ENCODE measurements at places on chromosomes 16 and 17.

- peak; percentile 94 for DNase-seq
Observed at GRCh38 chr17:16568541-16569357, at the start of gene ZNF287. TSS of gene ZNF287 (minus strand) at chr17:16569204. CDS start at chr17:16567731, 1,473 bp downstream.

GRCh38 chr16:66693149-66693548, 3.4 kb downstream of the CMTM4 start:
- DNase-seq = no peak

GRCh38 chr16:19886073-19886941, 1.7 kb upstream of the GPRC5B start:
- DNase-seq = peak; percentile 90

DNA sequence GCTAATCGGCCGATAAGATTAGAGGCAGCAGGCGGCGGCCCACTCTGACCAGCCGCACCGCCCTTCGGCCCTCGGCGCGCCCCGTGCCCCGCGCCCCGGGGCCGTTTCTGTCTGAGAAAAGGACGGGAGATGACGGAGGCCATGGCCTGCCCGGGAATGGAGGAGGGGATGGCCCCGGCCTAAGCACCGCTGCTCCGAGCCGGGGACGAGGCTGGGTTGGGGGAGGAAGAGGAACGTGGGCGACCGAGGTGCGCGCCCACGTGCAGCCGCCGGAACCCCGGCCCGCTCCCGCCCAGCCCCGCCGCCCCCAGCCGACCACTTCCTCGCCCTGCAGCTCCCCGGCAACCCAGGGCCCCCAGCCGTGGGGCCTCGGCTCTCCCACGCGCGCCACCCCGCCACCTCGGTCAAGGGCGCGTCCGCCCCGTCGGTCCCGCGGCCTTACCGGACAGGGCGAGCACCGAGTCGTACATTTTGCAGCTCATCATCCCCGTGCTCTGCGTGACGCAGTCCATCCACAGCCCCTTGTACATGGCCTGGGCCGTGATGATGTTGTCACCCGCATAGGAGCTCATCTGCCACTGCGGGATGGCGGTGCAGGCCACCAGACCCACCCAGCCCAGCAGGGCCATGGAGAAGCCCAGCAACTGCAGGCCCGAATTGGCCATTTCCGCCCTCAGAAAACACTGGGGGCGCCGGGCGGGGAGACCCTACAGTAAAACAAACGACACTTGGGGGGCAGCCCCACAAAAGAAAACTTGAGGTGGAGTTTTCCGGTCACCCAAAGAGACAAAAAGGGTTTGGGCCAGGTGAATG, 693 bp downstream of the CLDN7 start:
- no peak for DNase-seq

- no peak for DNase-seq
Observed at GRCh38 chr16:15576960-15577958, 65.7 kb downstream of the MARF1 start.

- no peak for DNase-seq
Observed at GRCh38 chr17:40707745-40708144, 4.2 kb upstream of the KRT24 start.

- DNase-seq = no peak
Observed at GRCh38 chr16:73036074-73036826, 11.7 kb downstream of the ZFHX3 start.

DNA sequence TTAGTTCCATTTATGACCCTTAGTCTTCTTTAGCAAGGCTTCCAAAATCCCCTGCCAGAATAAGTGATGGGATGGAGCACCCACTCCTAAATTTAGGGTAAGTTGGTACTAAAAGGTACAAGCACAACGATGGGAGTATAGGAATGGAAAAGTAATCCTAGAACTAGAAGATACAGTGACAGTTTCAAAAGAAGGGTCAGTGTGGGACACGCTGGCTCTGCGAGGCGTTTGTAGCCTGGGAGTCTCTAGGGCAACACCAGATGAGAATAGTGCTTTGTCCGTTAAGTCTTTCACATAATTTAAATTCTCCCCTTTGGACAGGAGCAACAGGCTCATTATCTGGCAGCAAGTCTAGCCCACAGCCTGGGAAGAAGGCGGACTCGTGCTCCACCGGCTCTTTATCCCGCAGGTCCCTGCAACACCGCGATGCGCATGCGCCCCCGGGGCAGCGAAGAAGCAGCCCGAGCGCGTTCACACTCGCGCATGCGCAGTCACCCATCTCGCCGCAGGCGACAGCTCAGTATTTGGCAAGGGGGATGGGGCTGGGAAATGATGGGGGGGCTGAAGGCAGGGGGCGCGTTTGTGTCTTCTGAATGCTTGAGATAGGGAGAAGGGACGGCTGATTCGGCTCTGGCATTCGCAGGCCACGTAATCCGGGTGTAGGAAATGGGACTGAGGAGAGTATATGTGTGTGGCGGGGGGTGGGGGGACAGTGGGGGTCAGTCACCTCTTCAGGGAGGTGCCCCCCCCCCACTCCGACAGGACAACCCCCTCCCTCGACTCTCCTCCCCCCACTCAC, 564 bp downstream of the SPOP start:
- peak; percentile 98 for DNase-seq

DNA sequence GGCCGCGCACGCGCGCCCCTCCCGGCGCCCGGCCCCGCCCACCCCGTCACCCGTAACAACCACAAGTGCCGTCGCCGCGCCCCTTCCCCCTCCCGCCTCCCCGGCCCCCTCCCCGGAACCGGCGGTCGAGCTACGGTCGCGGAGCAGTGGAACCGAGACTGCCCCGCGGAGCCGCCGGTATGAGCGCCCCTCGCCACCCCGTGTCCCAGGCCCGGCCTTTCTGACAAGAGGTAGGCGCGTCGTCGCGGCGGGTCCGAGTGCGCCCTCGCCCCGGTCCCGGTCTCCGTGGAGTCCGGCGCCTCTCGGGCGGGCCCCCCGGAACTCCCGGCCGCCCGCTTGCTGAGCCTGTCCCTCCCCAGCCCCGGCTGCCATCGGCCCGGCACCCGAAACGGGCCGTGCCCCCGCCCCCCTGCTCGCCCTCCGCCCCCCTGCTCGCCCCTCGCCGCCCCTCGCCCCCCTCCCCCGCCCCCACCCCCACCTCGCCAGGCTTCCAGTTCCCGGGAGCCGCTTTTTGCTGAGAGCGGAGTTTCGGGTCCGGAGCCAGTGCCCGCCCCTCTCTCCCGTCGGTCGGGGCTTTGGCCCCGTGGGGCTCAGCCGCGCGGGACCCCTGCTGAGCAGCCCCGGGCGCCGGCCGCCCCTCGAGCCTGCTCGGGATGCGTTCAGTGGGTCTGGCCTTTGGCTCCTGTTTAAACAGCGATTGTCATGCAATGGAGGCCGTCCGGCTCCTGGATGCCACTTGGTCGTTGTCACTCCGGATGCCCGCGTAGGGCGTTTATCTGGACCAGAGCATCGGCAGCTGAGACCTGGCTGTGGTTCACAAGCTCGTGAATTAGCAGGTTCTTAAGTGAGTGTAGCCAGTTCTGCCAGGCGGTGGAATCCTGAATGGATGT, at the start of gene SEC14L1:
TSS of gene SEC14L1 (plus strand) at position 92 of the 890 bp plus-strand sequence. CDS start 2,628 bp downstream, outside the sequence.
- DNase-seq = peak; percentile 50

- no peak for DNase-seq
Observed at GRCh38 chr17:44176257-44176656, 5.8 kb downstream of the ASB16 start.

GRCh38 chr16:27481282-27481934, 68.3 kb downstream of the GTF3C1 start:
- no peak for DNase-seq

- no peak for DNase-seq
Observed at GRCh38 chr16:67391424-67392300, 1.6 kb downstream of the TPPP3 start.

- DNase-seq = no peak
Observed at GRCh38 chr16:8950580-8951077, 13.1 kb downstream of the USP7 start.

GRCh38 chr16:12214509-12214908, 238.0 kb downstream of the SNX29 start:
- DNase-seq = no peak

GRCh38 chr17:37220607-37220953, 155.2 kb upstream of the C17orf78 start:
- peak; percentile 6 for DNase-seq

- no peak for DNase-seq
Observed at GRCh38 chr16:82761236-82761635, 134.5 kb downstream of the CDH13 start.

GRCh38 chr16:4814046-4814445, 11.6 kb upstream of the ROGDI start:
- no peak for DNase-seq

DNA sequence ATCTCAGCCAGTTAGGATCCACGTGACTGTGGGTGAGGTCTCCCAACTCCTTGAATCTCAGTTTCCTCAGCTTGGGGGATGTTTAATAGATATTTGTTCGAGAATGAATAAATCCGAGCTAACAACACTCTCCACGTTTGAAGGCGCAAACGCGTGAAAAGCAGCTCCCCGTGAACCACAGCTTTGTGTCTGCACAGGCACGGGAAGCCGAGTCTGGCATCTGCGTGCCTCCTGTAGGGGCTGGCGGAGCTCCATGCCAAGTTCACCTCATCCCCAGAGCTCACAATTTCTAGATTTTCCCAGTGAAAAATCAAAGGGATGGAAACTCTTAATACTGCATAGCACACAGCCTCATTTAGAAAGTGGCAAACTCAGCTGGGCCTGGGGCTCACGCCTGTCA, 14.3 kb downstream of the SGSH start:
- DNase-seq = no peak

- no peak for DNase-seq
Observed at GRCh38 chr16:55510185-55510805, 1.4 kb downstream of the LPCAT2 start.

DNA sequence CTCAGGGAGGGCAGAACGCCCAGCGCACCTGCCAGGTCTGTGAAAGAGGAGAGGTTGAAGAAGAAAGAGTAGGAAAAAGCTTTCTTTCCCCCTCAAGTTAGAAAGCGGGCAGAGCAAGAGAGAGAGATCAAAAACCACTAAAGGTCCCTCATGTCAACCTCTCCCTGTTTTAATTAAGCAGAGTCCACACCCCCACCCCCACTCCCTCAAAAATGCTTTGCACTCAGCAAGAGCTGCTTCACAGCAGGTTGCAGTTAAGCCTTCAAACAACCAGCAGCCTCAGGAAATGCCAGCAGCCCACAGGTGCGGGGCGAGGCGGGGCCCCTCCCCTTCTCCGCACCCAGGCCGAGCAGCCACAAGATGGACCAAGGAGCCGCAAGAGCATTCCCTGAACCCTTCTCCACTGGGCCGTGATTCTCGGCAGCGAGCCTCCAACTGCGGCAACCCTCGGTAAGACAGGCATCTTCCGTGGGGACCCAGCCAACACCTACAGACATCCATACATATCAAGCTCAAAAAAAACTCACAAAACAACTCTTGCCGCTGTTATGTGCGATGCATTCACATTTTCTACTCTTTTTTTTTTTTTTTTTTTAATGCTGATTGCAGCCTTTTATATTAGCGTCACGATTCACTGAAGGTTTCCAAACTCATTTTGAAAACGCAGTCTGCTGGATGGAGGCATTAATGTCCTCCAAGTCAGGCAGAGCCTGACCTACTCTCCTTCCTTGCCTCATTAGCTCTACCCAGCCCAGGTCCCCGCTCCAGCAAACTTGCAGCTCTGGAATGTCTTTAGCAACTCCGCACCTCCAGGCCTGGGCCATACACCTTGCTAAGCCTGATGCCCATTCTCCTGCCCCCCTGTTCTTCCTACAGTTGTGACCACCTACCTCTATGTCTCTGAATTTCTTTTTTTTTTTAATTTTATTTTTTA, 66.1 kb downstream of the AXIN2 start:
- peak; percentile 7 for DNase-seq

DNA sequence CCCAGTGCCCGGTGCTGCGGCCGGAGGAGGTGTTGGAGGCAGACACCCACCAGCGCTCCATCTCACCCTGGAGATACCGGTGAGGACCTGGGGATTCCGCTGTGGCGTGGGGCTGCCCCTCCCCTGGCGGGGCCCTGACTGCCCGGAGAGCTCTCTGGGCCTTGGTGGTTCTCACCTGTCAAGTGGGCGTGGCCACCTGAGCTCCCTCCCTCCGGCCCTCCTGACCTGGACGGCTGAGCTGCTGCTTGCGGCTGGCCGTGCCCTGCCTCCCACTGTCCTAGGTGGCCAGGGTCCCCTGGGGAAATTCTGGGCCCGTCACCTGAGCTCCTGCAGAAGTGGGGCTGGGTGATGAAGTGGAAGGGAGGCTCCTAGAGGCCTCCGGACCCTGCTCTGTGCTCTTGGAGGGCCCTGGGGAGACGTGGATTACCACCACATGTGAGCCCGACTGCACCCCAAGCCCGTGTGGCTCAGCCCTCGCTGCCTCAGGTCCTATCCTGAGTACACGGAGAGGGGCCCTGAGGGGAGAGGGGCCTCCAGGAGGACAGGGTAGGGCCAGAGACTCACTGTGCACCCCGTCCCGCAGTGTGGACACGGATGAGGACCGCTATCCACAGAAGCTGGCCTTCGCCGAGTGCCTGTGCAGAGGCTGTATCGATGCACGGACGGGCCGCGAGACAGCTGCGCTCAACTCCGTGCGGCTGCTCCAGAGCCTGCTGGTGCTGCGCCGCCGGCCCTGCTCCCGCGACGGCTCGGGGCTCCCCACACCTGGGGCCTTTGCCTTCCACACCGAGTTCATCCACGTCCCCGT, 1.1 kb downstream of the IL17C start:
- no peak for DNase-seq

DNA sequence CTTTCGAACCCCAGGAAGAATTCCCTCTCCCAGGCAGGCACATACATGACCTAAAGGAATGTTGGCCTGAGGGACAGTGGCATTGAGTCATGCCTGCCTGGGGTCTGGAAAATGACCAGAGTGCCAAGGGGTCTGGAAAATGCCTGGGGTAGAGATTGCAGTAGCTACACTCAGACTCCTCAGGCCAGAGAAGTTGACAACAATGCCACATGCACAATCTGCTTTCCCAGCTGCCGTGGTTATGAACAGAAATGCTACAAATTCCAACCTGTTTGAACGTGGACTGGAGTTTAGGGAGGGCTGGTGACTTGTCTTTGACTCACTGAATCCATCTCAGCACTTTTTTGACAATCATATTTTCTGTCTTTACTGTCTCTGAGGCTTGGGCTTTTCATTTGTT, 250.0 kb downstream of the ABCC12 start:
- no peak for DNase-seq

GRCh38 chr17:1714980-1715802, 5.0 kb upstream of the TLCD2 start:
- peak; percentile 58 for DNase-seq

GRCh38 chr16:55811811-55812210, 21.1 kb downstream of the CES1 start:
- DNase-seq = no peak

- DNase-seq = no peak
Observed at GRCh38 chr16:13902677-13903076, 17.3 kb upstream of the ERCC4 start.

DNA sequence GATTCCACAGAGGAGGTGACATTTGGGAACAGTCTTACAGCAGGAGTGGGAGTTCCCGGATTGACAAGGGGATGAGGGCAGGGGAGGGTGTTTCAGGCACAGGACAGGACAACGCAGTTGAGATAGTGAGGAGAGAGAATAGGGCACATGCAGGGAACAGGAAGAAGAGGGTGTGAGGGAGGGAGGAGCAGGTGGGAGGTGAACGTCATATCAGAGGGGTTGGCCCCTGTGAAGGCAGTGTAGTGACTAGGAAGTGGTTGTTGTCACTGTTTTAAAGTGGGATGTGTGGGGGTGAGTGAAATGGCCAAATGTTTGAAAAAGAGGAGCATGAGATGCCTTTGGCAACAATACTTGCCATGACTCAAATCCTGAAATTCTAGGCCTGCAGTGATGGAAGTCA, 12.2 kb downstream of the PRKCB start:
- DNase-seq = peak; percentile 65

Data from activated CD4-positive, alpha-beta T cell treated with anti-CD3 and anti-CD28 coated beads for 48 hours (primary cell).